ENCODE measurements at places on chromosomes 2 and 18.

DNA sequence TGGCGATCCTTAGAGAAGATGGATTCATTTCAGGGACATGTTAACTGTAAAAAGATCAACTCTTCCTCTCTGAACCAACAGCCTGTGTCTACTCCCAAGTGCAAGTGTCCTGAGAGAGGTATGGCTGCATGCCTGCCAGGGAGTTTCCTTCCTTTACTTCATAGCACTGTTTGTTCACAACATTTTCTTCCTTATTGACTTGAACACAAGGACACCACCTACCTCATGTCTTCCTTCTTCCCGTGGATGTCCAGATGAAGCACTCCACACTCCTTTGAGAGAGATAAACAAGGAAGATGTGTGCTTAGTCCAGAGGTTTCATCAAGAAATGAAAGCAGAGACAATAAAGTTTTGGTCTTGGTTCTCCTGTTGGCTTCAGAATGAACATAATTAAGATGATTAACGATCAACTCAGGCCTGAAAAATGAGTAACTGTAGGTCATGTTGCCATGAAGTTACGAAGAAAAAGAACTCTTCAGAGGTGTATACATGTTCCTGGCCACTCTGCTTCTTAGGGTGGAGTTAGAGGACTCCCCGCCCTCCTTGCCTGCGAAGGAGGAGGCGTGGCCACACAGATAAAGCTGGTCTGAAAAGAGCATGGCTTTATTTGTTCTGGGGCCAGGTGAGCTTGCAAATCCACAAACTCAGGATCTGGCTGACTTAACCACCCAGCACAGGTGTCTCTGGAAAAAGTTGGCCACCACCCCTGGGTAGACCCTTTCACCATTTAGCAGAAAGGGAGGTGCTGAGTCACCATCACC is 155.0 kb upstream of the KCTD1 start:
- DNase-seq = no peak

GRCh38 chr2:222194669-222195068 is 104.1 kb downstream of the PAX3 start:
- DNase-seq = no peak

DNA sequence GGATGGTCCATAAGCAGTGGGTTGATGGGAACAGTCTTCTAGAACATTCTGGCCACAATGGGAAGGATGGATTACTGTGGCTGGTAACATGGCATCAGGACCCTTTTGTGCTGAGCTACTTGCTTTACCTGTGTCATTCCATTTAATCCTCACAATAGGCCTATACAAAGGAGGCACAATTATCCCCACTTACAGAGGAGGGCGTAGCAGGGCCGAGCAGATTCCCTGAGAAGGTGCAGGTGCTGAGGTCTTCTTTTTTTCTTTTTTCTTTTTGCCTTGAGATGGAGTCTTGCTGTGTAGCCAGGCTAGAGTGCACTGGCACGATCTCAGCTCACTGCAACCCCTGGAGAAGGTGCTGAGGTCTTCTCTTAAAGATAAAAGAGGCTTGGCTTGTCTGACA is 6.7 kb upstream of the LRRC30 start:
- no peak for DNase-seq

DNA sequence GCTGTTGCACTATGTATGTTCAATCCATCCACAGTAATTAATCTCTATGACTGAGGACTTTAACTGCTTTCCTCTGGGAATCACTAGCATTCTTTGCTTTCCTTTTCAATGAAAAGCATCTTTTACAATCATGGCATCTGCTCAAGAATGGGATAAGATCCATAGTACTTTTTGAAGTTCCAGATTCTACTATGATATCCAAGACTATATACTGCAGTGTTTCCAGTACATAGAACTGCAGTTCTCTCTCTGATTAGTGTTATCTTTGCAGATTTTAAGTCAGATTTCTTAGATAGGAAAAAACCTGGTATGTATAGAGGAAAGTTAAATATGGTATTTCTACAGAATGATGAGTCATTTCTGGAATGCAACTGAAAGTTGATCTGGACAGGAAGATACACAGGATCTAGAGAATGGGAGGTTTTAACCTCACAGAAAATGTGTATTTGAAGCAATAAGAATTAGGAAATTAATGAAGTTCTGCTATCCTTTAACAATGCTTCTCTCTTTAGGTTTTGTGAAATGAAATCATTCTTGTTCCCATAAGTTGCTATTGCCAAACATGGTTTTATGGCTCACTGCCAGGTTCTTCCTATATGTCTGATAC is 670.7 kb downstream of the ERBB4 start:
- no peak for DNase-seq

DNA sequence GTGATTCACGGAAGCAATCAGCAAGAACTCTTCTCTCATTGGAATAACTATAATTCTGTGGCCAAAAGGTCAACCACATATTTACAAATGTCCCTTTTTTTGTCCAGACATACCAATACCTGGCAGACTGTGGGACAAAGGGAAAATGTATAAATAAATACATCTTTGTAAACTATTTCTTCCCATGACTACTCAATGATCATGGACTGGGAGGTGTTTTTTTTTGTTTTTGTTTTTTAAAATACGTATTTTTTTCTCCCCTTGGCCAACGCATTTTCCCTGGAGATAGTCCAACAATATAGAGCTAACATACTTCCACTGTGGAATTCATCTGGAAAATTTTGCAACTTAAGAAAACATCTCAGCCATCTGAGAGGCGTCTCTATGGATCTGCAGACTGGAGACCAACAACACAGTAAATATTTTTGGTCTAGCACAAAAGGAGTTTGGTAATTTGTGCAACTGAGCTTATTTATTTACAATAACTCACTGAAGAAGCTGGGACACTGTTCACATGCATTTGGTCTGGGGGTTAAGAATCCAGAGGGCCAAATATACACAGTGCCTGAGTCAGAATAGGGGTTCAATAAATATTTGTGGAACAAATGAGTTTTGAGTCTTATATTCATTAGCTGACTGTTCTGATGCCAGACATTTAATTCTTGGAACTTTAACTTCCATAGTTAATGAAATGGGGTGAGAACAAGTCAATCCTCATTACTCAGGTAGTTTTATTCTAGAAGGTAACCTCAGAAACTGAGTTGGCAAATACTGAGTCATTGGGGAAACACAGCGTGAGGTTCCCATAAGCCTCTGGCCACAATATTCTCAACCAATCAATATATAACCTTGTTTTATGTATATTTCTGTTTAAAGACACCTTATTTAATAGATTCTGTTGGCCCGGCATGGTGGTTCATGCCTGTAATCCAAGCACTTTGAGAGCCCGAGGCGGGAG is 36.2 kb downstream of the CCBE1 start:
- DNase-seq = no peak

Measured in activated naive CD8-positive, alpha-beta T cell treated with anti-CD3 and anti-CD28 coated beads, Interleukin-2, amount 50 U/mL, for 24 hours (primary cell).